ENCODE measurements at places on chromosomes 5 and 9.
A peak's percentile ranks its signal among the peaks of the same experiment; 100 is the strongest.

GRCh38 chr9:98075332-98075805 is 18.8 kb downstream of the NANS start:
- DNase-seq, result no peak

DNA sequence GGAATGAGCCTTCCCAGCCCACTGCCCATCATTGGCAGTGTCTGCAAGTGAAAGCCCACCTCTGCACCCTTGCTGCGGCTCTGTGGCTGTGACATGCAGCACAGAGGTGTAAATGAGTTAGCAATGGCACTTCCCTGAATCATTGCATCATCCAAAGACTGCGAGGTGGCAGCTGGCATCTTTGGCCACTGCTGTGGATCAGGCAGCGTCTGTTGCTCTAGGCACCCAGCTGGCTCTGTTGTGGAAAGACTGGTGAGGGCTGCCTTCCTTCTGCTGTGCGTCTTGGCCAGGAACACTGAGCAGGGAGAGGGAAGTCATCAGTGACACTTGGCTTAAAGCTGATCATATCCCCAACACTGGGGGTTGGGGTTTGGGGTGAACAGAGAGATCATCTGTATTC is 64.5 kb downstream of the MFAP3 start:
- no peak for DNase-seq

- no peak for DNase-seq
These were observed 3.2 kb downstream of the SURF2 start for GRCh38 chr9:133359399-133360175.

DNA sequence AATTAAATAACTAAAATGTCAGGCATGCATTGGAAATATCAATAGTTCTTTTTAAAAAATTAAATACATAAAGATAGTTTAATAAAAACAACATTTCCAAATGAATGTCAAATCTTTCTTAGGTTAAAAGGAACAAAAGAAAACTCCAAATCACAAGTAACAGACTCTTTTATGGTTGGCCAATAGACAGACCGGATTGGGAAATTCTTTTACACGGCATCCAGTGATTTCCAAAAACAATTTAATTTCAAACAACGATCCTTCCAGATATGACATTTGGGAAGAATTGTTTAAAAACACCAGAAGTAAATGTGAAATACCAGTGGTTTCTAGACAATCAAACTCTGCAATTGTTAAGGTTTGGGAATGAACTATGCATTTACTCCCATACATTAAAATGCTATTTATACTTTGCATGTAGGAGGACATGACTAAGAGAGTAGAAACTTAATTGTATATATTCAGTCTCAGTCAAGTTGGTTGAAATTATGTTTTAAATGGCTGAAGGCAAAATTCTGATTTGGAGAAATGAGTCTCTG is 32.8 kb downstream of the ZNF474 start:
- no peak for DNase-seq

DNA sequence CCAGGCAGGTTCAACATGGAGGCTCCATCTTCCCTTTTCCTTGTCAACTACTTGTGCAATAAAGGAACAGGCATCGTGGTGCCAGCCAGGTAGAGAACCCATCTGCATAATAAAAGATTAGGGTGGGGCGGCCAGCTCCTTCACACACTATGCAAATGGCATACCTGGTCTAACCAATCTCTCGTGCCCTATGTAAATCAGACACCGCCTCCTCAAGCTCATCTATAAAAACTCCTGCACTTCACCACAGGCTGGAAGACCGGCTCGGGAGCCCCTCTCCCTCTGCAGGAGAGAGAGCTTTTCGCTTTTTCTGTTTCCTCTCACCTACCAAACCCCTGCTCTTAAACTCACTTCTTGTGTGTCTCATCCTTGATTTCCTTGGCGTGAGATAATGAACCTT is 244.3 kb upstream of the PUM3 start:
- no peak for DNase-seq

- no peak for DNase-seq
These were observed 341.4 kb downstream of the RAB3C start for GRCh38 chr5:58924306-58924705.

DNA sequence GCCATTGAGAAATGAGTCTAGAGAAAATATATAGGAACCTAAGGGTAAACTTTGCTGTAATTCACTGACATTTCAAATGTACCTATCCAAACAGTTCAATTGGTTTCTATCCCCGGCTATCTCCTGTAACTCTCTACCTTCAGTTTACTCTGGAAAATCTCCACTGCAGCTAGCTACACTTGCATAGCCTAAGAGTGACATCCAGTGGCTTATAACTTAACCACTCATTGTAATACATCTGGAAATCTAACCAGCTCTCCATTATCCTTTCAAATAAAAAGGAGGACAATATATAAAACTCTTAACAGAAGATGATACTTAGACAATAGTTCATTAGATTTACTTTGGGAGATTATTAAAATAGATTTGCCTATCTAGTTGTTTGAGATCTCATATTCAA is 35.3 kb upstream of the SPDL1 start:
- DNase-seq, result no peak

- peak; percentile 56 for DNase-seq
These were observed 3.9 kb upstream of the NKD2 start for GRCh38 chr5:1004461-1005248.

- no peak for DNase-seq
These were observed 9.0 kb downstream of the MTMR12 start for GRCh38 chr5:32303755-32304120.

DNA sequence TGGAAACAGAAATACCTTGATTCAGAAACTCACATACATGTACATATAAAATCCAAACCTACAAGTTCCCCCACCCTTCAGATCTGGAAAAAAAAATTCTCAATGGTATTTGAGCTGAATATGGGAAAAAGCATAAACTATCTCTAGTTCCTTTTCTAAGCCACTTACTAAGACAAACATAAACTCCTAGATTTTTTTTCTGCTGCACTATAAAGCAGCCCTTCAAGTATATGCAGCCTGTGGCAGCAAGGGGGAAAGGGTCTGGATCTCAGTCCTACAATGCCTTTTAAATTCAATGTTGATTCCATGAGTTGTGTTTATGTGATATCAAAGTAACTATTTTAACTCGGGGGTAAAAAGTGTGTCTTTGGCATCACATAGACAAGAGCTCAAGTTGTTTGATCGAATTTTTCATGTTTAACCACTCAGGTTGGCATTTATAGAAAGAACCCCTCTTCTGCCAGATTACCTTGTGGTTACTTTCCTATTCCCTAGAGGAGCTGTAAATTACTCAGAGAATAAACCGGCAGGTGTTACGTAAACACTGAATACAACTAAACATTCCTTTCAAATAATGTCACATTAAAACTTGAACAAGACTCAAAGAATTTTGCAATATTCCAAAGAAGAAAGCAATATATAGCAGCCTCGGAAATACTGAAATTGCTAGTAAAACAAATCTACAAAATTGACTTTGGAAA is 91.8 kb upstream of the FER start:
- no peak for DNase-seq

- no peak for DNase-seq
These were observed 59.7 kb downstream of the TENT4A start for GRCh38 chr5:6772886-6773285.

- no peak for DNase-seq
These were observed 229.3 kb downstream of the PIK3R1 start for GRCh38 chr5:68444833-68445232.

DNA sequence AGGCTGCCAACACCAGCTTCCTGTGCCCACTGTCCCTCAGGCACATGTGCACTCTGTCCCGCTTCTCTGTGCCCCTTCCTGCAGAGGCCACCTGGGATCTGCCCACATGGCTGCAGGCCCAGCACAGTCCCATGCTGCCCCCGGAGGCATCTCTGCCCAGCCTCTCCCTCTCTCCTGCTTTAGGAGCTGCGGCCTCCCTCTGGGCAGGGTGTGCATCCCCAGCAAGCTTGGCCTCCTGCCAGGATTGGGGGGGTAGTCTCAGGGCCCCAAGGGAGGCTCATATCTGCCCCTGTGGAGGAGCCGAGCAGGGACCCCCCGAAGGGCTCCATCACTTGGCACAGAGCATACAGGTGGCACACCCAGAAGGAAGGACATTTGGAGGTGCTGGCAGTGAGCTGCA is 24.8 kb downstream of the FLT4 start:
- DNase-seq, result no peak

GRCh38 chr9:85610074-85610860 is 131.5 kb downstream of the AGTPBP1 start:
- DNase-seq, result peak; percentile 66

DNA sequence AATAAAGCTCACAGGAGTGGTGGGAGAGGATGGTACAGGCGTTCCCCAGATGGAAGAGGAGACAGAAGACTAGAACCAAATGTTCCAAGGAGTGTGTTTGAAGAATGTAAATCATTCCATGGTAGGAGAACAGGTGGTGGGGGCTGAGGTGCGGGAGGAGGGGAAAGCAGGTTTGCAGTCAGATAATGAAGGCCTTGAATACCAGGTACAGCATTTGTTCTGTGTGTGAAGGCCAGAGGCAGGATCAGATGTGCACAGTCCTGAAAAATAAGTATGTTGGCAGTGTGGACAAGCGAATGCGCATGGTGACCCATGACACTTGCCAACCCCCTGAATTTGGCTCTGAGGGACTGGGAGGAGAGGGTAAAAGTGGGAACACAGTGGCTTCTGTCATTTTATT is 59.9 kb upstream of the ALDH1B1 start:
- DNase-seq, result no peak

GRCh38 chr9:83937861-83938455 is 16.7 kb upstream of the KIF27 start:
- DNase-seq, result peak; percentile 63

DNA sequence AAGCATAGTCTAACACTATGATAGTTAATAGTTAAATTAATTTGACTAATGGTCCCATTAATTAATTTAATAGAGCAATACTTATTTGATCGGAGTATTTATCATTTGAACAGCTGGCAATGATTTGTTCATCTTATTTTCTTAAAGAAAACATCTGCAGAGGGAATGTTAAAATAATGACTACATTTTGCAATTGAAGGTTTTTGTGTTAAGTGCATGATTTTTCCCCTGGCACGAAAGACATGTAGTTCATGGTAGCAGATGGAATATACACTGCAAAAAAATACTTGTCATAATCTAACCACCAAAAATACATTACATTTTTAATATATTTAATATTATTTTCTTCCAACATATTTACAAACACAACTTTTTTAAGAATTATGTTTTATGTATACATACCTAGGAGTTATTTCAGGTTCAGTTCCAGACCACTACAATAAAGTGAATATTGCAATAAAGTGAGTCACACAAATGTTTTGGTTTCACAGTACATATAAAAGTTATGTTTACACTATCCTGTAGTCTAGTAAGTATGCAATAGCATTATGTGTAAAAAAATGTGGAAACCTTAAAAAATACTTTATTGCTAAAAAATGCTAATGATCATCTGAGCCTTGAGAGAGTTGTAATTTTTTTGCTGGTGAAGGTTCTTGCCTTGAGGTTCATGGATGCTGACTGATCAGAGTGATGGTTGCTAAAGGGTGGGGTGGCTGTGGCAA is 292.6 kb upstream of the DAB2 start:
- no peak for DNase-seq
